ENCODE measurements at places on chromosomes 16 and 17.

DNA sequence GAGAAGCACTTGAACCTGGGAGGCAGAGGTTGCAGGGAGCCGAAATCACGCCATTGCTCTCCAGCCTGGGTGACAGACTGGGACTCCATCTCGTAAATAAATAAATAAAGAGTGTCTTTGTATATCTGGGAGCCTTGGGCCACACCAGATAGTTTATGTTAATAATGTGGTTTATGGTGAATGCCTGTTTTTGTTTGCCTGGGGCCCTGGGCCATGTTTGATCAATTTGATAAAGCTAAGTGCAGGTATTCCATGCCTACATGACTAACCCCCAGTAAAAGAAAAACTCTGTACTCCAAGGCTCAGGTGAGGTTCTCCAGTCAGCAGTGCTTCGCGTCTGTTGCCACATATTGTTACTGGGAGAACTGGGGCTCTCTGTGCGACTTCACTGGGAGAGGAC lies 15.1 kb downstream of the SCIMP start:
- no peak for DNase-seq

DNA sequence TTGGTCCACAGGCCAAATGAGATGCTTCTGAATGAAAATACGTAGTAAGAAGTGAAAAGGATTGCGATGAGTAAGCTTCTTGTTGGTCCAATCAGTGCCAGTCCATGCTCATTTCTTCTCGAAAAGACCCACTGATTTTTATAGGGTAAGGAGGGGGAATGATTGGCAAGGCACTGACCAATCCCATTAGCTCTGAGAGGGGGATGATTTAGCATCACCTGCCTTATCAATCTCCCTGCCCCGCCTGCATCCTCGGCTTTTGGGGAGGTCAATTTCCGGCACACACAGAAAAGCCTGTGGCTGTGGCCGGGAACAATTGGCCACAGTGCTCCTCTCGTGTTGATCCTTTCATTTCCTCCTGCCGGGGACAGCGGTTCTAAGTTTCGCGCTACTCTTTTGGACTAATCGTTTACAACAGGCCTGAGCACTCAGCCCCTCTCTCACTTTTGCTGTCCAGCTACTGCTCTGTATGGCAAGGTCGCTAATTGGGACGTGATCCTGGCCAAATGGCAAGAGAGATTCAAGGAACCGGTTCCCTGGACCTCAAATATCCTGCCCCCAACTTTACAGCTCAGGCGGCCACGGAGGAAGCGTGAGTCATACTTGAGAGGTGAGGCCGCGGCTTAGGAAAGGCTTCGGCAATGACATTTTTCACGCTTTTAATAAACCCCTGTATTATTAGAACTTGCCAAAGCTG lies 43.1 kb downstream of the TBX4 start:
- DNase-seq, result no peak

DNA sequence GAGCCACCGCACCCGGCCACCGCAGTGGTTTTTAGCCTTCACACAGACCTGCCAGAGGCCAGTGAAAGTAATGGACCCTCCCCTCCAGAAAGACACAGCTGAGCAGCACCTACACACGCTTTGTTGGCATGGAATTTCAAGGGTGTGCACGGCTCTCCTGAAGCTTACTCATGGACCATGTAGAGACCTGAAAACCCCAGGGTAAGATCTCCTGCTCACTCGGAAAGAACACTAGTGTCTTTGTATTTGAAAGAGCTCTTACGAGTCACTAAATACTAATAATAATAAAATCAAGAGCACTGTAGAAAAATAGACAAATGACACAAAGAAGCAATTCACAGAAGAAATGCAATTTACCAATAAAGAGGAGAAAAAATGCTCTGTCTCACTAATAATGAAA lies 20.0 kb downstream of the SLC43A2 start:
- DNase-seq, result no peak

DNA sequence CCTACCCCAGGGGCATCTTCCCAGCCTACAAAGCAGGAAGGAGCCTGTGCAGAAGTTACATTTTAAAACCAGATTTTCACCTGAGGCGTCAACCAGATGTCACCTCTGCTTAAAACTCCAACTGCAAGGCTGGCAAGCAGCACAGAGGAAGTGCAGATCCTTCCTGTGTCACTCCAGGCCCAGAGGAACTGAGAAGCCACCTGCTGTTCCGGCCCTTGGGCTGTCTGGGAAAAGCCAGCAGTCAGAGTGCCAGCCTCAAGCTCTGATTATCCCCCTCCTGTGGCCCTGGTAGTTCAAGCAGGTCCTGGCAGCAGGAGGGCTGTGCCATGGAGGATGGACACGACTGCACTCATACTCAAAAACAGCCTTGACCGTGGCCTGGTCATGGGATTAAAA lies 10.2 kb downstream of the POLR2C start:
- no peak for DNase-seq

DNA sequence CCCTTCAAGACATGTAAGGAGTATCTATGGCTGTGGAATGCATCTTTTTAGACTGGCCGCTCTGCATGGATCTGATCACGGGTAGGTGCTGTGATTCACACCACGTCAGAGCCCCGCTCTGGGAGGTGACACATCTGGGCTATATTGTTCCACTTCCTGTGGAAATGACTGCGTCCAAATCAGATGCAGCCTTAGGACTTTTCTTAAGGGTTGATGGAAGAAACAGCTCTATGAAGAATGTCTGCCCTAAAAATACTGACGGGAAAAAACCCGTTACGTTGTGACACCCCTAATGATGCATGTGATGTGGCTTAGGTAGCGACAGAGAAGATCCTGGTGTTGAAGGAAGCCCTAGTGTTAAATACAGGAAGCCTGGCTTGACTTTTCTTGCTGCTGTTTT lies 12.2 kb downstream of the BANP start:
- DNase-seq, result no peak

GRCh38 chr17:34241062-34241461 lies 14.0 kb upstream of the CCL2 start:
- DNase-seq, result no peak

DNA sequence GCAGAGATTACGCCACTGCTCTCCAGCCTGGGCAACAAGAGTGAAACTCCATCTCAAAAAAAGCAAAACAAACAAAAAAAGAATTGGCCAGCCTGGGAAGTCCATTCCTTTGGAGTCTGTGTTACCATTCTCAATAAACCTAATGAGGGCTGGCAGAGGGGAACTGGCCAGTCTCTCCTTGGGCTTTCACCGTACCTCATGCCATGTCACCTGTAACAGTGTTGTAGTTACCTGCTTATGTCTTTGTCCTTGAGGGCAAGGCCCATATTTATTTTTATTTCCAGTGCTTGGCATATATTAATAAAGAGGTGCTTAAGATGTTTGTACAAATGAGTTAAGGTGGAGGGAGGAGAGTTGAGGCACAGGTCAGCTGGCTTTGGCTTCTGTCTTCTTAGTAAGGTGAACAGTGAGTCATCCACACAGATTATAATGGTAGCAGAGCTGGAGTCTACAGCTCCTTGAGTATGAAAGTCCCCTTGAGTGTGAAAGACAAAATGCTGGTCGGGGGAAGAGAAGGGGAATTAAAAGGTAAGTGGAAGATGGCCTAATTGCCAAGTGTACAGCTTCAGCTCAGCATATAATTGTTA lies 8.4 kb downstream of the C1QBP start:
- no peak for DNase-seq

DNA sequence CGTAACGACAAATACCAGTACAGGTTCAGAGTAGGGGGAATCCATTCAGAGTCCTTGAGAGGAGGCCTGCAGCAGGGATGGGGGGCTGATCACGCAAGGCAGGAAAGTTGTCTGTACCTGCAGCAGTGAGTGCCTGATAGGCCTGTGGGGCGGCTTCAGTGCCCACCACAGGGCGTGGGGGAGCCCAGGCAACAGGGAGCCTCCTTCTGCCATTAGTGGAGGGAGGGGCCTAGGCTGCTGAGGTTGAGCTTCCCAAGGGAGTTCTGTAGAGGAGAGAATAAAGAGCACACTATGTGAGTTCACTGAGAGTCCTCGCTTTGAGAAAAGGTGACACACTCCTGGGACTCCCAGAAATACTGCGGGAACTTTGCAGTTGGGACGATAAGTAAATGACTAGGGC lies 134.6 kb downstream of the SPECC1 start:
- DNase-seq, result no peak

DNA sequence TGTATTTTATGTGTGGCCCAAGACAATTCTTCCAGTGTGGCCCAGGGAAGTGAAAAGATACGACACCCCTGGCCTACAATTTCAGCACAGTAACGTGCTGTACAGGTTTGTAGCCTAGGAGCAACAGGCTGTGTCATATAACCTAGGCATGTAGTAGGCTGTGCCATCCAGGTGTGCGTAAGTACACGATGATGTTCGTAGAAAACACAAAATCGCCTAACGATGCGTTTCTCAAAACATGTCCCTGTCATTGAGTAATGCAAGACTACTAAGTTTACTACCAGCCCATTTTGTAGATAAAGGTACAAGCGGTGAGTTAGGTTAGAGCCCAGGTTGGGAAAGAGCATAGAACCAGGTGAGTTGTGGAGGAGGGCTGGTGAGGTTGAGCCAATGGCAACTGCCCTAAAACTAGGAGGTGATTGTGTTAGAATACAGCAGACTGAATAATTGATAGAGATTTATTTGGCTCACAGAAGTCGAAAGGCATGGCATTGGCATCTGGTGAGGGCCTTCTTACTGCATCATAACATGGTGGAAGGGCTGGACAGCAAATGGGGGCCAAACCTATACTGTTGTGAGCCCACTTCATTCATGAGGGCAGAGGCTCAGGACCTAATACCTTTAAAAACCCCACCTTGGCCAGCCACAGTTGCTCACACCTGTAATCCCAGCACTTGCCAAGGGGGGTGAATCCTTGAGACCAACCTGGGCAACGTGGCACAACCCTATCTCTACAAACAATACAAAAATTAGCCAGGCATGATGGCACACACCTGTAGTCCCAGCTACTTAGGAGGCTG lies 4.2 kb downstream of the EIF1 start:
- no peak for DNase-seq

DNA sequence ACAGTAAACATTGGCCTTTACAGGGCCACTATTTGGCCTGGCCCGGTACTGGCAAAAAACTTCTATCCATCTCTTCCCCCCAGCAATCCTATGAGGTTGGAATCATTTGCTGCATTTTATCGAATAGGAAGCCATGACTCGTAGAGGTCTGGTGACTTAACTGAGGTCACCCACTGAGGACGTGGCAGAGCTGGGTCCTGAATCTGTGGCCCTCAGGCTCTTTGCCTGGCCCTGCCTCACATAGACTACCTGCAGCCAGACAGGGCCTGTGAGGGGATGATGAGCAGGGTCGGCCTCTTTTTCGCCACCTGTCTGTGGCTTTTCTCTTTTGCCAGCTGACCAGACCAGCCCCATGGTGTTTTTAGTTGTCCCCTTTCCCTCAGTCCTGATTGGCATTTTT lies 1.9 kb downstream of the PPP4C start:
- DNase-seq, result no peak

GRCh38 chr17:77842528-77843147 lies 115.9 kb upstream of the TNRC6C start:
- DNase-seq, result no peak

DNA sequence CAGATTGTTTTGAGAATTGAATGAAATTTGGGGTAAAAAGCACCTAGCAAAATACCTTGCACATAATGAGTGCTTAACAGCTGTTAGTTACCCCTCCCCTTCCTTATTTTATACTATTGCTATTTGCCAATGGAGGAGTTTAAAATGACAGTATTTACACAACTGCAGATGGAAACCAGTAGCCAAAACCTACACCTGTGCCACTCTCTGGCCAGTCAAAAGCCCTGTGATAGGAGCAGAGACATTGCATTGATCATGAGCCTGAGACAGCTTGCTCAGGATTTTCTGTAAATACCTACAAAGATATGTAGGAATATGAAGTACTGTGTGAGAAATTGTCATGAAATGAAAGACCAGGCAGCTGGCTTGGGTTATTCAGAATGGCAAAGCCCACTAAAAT lies 115.3 kb upstream of the HLF start:
- DNase-seq, result peak; percentile 78

DNA sequence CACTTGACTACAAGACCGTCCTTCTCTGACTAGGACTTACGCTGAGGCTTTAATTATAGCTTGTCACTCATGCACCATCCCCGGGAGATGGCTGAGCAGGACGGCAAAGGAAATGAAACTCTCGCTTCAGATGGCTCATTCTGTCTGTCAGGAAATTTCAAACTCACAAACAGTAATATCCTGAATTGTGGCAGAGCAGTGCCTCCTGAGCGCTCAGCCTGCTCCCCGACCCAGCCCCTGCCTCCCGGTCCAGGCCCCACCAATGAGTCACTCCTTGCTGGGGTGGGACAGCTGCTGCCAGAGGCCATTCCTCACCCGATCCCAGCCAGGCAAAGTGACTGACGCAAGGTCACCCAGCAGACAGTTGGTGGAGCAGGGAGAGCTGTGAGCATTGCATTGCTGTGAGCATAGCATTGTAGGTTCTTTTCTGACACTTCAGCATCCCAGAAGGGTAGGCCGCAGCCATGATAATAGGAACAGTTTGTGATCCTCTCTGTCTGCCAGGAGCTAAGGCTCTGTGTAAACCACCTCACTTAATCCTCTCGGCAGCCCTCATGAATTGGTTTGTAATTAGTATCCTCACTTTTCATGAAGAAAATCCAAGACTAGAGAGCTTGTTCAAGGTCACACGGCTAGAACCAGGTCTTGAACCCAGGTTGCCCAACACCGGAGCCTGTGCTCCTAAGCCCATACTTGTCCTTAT lies 20.9 kb downstream of the CCDC182 start:
- DNase-seq, result no peak

GRCh38 chr17:2157081-2157480 lies 102.2 kb downstream of the HIC1 start:
- DNase-seq, result no peak

GRCh38 chr16:21244518-21245215 lies 11.2 kb downstream of the ANKS4B start:
- no peak for DNase-seq

- DNase-seq, result no peak
Observed at GRCh38 chr17:76492989-76493501, 8.2 kb downstream of the RHBDF2 start.

DNA sequence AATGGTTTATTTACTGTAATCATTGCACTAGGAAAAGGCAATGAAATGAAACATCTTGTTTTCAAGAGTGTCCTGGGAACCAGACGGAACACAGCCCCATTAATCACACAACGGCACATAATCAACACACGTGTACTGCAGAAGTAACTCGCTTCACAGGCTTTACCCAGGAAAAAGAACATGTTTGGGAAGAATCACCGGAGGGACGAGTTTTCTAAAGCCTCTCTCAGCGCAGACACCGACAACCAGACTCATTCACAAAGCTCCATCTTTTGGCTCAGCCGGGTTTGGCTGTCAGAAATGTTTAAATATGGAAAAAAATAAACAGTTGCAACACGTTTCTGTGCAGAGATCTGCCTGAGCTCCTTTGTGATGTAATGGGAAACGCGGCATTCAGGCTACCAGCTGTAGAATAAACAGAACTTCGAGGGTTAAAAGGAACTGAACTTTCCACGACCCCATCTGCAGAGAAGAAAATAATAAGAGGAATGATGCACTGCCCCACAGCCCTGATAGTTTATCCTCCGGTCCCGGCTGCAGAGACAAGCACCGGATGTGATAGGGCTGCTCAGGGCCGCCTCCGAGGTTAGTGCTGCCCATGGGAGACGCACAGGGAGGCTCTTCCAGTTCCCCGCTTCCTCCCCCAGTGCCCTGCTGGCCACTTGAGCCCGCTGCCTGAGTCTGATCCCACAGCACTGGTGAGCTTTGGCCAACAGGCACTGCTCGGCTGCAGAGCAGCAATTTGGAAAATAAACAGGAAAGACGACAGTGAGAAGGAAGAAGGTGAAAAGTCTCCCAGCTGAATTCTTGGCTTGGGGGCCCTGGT lies 119.8 kb downstream of the HIC1 start:
- no peak for DNase-seq

GRCh38 chr17:18224387-18225120 lies 881 bp upstream of the LLGL1 start:
- DNase-seq, result no peak

- DNase-seq, result no peak
Observed at GRCh38 chr17:5780476-5780875, 196.2 kb upstream of the NLRP1 start.

Measured in NCI-H774 (cell line).